A673 (cell line): ENCODE measurements at places on chromosomes 1 and 21. TPM values are rescaled to one million over a fixed set of nuclear protein-coding genes. Genes with fewer than 3 reads are reported as not detected.

DNA sequence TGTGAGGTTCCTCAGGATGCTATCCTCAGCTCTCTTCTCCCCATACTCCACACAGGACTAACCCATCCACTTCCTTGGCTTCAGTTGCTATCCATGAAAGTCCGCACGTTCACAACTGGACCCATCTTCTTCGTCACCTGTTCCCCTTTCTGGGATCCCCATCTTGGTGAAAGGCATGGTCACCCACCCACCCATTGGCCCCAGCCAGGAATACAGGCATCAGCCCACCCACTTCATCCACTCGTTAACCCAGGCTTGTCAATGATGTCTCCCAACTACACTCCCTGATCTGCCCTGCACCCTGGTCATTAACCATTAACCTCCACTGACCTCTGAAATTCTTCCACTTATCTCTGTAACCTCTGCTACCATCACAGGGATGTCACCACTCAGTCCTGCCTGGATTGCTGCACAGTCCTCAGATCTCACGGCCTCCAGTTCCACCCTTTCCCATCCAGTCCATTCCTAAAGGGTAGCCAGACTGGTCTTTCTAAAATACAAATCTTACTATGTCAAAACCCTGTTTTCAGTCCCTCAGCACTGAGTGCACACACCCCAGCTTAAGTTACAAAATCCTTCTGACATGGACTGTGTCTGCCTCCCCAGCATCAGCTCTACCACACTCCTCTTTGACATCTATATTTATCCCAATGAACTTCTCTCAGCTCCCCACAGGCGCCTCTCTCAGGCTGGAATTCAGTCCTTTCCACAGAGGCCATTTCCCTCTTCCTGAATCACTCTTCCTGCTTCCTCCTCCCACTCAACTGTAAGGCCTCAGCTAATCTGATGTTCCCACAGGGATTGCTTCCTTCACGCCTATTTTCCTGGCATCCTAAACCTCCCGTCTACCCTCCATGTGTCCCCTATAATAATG lies 10.4 kb downstream of the PGLYRP4 start:
- H3K27me3 ChIP-seq, result peaks cover 52% of the 10 kb centered on the region
- no peak for DNase-seq
- H3K36me3 ChIP-seq, result no peaks in the 10 kb centered on the region
- no peak overlapping the region for H3K4me3 ChIP-seq

GRCh38 chr1:245156736-245157505 lies 2.1 kb downstream of the KIF26B start:
- H3K36me3 ChIP-seq, result no peaks in the 10 kb centered on the region
- peaks cover 94% of the 10 kb centered on the region for H3K27me3 ChIP-seq
- no peak for DNase-seq
- no peak overlapping the region for H3K27ac ChIP-seq
- peaks cover 36% of the 10 kb centered on the region for H3K4me1 ChIP-seq

DNA sequence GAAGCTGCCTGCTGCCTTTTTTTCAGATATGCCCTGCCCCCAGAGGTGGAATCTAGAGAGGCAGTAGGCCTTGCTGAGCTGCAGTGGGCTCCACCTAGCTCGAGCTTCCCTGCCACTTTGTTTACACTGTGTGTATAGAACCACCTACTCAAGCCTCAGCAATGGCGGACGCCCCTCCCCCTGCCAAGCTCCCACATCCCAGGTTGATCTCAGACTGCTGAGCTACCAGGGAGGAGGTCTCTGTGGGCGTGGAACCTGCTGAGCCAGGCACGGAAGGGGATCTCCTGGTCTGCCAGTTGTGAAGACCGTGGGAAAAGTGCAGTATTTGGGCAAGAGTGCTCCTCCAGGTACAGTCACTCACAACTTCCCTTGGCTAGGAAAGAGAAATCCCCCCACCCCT lies 65.1 kb downstream of the MSH4 start:
- no peaks in the 10 kb centered on the region for H3K36me3 ChIP-seq
- no peak overlapping the region for H3K4me3 ChIP-seq
- no peak for DNase-seq
- H3K27ac ChIP-seq, result no peak overlapping the region

DNA sequence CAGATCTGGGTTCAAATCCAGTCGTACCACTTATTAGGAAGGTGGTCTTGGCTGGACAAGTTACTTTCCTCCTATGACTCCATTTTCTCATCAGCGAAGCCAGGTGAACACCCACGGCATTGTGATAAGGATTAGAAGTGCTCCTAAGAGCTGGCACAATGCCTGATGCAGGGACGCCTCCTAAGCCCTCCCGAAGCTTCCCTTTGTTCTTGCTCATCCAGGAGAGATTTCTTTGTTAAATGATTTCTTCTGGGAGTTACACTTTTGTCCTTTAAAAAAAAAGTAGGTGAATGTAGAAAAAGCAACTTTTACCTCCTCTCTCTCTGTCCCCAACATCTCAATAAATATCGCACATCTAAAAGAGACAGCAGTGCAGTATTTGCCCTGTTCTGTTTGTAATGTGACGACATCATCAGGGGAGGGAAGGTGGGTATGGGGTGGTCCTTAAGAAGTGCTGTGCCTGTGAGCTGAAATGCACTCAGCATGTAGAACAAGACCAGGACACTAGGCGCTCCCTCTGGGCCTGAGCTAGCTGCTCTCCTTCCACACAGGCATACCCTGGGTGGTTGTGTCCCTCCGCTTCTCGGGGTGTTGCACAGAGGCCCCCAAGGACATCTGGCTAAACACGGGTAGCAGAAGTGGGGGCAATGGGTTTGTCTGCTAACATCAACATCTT lies 43.9 kb downstream of the SUSD4 start:
- no peak overlapping the region for H3K4me3 ChIP-seq
- no peaks in the 10 kb centered on the region for H3K4me1 ChIP-seq
- peaks cover 15% of the 10 kb centered on the region for H3K27me3 ChIP-seq
- no peak overlapping the region for H3K27ac ChIP-seq
- H3K36me3 ChIP-seq, result no peaks in the 10 kb centered on the region

DNA sequence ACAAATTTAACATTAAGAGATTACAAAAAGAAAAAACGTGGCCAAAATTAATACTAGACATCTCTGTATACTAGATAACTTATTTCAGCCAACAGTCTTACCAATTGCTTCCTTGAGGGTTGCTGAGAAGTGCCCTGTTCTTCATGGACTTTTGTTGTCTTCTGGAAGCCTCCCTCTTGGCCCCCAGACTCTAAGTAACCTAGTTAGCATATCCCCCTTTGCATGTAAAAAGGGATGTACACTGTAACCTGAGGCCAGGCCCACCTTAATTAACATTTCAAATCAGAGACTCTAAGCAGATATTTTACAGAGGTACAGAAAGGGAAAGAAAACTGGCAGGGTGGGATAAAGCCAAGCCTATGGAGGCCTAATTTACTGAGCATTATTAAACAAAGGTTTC lies 1047.3 kb downstream of the ADGRL2 start:
- no peak for DNase-seq
- H3K4me3 ChIP-seq, result no peak overlapping the region
- H3K4me1 ChIP-seq, result no peaks in the 10 kb centered on the region
- H3K27ac ChIP-seq, result no peak overlapping the region
- H3K27me3 ChIP-seq, result no peaks in the 10 kb centered on the region
- H3K36me3 ChIP-seq, result no peaks in the 10 kb centered on the region

The LPAR3 gene
- total RNA-seq, result 0.13 TPM in 1 of 2 replicates, not detected in the other

The CD160 gene
- total RNA-seq, result not detected in 2 replicates

The ADGRL4 gene
- not detected in 2 replicates for total RNA-seq
